Activated naive CD8-positive, alpha-beta T cell treated with anti-CD3 and anti-CD28 coated beads for 36 hours (primary cell): ENCODE measurements at places on chromosomes 6 and 20. TPM values are rescaled to one million over a fixed set of nuclear protein-coding genes. Genes with fewer than 3 reads are reported as not detected.
A peak's percentile ranks its signal among the peaks of the same experiment; 100 is the strongest.

BMP6 gene
- total RNA-seq: not detected

PGC gene
- not detected for total RNA-seq

LINC00237 gene
- total RNA-seq: not detected

PDYN gene
- not detected for total RNA-seq

SOX18 gene
- not detected for total RNA-seq

RGS17 gene
- not detected for total RNA-seq

PET117 gene
- 21.4 TPM for total RNA-seq

GRCh38 chr20:39825950-39826349 lies 863.1 kb downstream of the MAFB start:
- no peak for DNase-seq
- H3K4me1 ChIP-seq: peaks cover 2% of the 10 kb centered on the region
- H3K27ac ChIP-seq: no peak overlapping the region
- H3K4me3 ChIP-seq: no peak overlapping the region
- H3K27me3 ChIP-seq: peaks cover 15% of the 10 kb centered on the region

GRCh38 chr6:139708337-139709199 lies 334.1 kb upstream of the CITED2 start:
- no peak overlapping the region for H3K27ac ChIP-seq
- no peaks in the 10 kb centered on the region for H3K36me3 ChIP-seq
- no peaks in the 10 kb centered on the region for H3K27me3 ChIP-seq
- H3K4me3 ChIP-seq: no peak overlapping the region

GRCh38 chr20:5155404-5155803 lies 28.6 kb downstream of the CDS2 start:
- H3K27ac ChIP-seq: no peak overlapping the region
- no peak for DNase-seq
- peaks cover 4% of the 10 kb centered on the region for H3K36me3 ChIP-seq
- no peaks in the 10 kb centered on the region for H3K27me3 ChIP-seq

GRCh38 chr6:107656401-107656800 lies 166.5 kb downstream of the SOBP start:
- H3K4me1 ChIP-seq: peaks cover 39% of the 10 kb centered on the region
- no peak overlapping the region for H3K4me3 ChIP-seq
- H3K27me3 ChIP-seq: no peaks in the 10 kb centered on the region

DNA sequence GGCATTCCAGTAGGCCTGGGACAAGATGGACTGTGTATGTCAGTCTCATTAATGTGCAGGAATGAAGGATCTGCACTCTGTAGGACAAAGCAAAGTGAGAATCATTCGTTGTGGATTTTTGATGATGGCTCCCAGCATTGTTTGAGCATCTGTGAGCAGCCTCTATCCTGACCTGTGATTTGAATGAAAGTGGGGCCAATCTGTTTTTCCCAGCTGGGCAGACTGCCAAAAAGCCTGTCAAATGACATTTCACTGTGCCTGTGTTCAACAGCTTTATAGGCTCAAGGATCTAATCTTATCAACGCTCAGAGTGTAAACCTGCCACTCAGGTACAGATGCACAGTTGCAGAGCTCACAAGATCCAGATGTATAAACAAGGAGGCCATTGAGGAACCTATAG lies 86.7 kb upstream of the SYNDIG1 start:
- no peak for DNase-seq
- no peaks in the 10 kb centered on the region for H3K36me3 ChIP-seq
- H3K4me1 ChIP-seq: peaks cover 7% of the 10 kb centered on the region
- H3K27ac ChIP-seq: no peak overlapping the region

- DNase-seq: no peak
- H3K4me3 ChIP-seq: no peak overlapping the region
- no peaks in the 10 kb centered on the region for H3K36me3 ChIP-seq
Measured at GRCh38 chr6:132907914-132908313, 93.5 kb downstream of the RPS12 start.

GRCh38 chr20:31637660-31638059 lies at the start of gene COX4I2:
COX4I2 (plus strand) TSS chr20:31637912; CDS start chr20:31639018, 1,106 bp downstream.
- H3K27ac ChIP-seq: no peak within 1 kb of the TSS
- no peaks in the 10 kb centered on the region for H3K36me3 ChIP-seq
- no peak for DNase-seq
- H3K27me3 ChIP-seq: peaks cover 18% of the 10 kb centered on the region
- no peak within 1 kb of the TSS for H3K4me3 ChIP-seq

DNA sequence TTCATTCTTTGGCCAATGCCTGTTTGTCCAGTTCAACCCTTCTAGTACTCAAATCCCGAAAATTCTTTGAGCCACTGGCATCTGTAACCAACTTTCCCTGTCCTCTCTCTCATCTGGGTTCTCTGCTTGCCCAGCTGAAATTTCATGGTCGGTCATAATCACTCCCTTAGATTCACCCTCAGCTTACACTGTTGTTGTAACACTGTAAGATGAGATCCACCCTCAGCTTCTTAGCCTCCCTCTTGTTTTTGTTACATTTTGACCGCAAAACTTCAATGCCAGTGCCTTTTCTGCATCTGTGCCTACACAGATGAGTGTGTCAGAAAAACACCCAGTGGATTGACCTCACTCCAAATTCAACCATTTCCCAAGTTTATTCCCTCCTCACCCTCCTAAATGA lies 291.1 kb upstream of the AGPAT4 start:
- H3K4me1 ChIP-seq: no peaks in the 10 kb centered on the region
- no peaks in the 10 kb centered on the region for H3K36me3 ChIP-seq
- H3K4me3 ChIP-seq: no peak overlapping the region
- H3K27me3 ChIP-seq: no peaks in the 10 kb centered on the region
- DNase-seq: no peak
- no peak overlapping the region for H3K27ac ChIP-seq

DNA sequence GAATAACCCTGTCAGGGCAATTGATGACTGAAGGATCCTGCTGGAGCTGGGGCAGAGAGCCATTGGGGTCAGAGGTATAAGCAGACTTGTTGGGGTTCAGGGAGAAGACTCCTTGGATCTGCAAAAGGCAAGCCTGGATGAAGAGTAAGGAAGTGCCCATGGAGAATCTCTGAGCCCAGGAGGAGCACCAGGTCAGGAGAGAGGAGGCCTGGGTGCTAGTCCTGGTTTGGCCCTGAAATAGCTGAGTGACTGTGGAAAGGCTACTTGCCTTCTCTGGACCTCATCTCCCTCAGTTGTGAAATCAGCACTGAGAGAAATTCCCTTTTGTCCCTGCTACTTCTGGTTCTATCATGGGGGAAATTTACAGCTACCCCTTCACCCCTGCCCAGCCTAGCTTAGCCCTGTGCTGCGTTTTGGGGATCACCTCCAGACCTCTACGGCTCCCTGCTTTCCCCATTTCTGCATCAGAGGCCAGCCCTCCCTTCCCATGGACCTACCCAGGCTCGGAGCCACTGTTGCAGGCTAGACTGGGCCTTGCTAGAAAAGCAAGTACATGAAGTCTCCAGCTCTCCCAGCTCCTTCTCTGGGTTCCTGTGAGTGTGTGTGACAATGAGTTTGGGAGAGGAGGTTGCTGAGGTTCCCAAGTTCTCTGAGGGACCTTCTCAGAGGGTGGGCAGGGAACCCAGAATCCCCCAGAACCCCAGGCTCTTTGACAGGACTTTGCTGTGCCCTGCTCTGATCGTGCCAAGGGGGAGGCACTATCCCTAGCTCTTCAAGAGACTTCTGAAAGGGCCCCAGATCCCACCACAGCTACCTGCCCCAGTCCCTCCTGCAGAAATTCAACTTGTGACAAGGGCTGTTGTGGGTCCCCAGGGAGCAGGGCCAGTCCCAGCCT lies 2.3 kb upstream of the NCR2 start:
- H3K27me3 ChIP-seq: no peaks in the 10 kb centered on the region
- H3K4me1 ChIP-seq: peaks cover 44% of the 10 kb centered on the region
- no peak for DNase-seq
- peak overlapping the region; percentile 90 for H3K27ac ChIP-seq
- H3K36me3 ChIP-seq: no peaks in the 10 kb centered on the region

GRCh38 chr20:47235853-47236638 lies 120.5 kb downstream of the ZMYND8 start:
- no peaks in the 10 kb centered on the region for H3K4me1 ChIP-seq
- H3K27ac ChIP-seq: no peak overlapping the region
- peaks cover 25% of the 10 kb centered on the region for H3K36me3 ChIP-seq
- no peak overlapping the region for H3K4me3 ChIP-seq
- DNase-seq: no peak

DNA sequence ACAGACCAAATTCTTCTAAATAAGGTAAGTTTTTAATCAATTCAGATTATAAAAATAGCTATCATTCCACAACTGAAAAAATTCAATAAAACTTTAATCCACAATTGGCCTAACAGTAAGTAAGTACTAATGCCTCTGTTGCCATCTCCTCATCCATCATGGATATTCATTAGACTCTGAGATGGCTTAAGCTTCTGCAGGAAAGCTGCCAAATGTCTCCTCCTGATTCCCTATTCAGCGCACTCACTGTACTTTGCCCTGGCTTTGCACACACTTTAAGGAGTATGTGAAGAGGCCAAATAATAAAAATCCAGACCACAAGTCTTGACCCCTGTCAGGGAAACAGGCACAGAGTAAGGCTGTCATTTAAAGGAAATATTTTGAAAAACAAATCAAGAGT lies 23.6 kb downstream of the PGM3 start:
- H3K27me3 ChIP-seq: no peaks in the 10 kb centered on the region
- no peak overlapping the region for H3K27ac ChIP-seq
- DNase-seq: no peak
- no peak overlapping the region for H3K4me3 ChIP-seq

- H3K27me3 ChIP-seq: no peaks in the 10 kb centered on the region
- no peak overlapping the region for H3K27ac ChIP-seq
- no peak for DNase-seq
- peaks cover 4% of the 10 kb centered on the region for H3K36me3 ChIP-seq
Measured at GRCh38 chr6:38177882-38178583, 358.5 kb downstream of the ZFAND3 start.

DNA sequence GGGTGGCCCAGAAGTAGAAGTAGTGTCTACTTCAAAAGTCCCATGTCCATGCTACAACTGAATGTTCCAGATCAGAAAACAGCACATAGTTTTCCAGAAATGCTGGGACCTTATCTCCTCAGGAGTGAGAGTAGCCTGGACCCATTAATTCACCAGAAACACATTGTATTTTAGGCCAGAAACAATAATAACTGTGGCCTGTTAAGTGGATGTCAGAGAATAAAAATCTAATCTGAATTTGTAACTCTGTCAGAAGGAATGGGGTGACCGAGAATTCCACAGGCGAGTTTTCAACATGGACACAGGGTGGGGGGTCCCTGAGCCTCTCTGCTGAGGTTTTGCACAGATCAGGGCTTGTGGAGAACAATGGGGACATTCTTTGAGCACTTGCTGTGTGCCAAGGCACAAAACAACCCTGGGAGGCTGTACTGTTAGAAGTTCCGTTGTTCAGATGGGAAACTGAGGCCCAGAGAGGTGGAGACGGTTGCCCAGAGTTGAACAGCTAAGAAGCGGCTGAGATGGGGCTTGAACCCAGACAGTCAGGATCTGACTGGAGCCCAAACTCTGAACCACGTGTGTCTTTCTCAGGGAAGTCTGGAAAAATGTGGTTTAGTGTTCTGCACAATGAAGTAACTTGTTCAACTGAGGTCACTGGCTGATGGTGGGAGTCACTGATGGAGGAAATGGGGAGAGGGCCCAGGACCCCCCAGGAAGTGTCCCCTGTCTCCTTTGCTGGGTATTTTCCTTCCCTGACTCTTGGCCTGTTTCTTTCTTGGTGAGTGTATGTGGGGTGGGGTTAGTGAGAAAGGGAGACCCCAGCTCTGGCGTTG lies 44.2 kb downstream of the SNAI1 start:
- H3K36me3 ChIP-seq: no peaks in the 10 kb centered on the region
- no peak for DNase-seq
- no peaks in the 10 kb centered on the region for H3K27me3 ChIP-seq
- no peaks in the 10 kb centered on the region for H3K4me1 ChIP-seq
- H3K4me3 ChIP-seq: no peak overlapping the region

GRCh38 chr20:50038574-50038991 lies 55.8 kb downstream of the SNAI1 start:
- H3K4me3 ChIP-seq: no peak overlapping the region
- no peaks in the 10 kb centered on the region for H3K36me3 ChIP-seq
- H3K27ac ChIP-seq: no peak overlapping the region
- H3K4me1 ChIP-seq: peaks cover 3% of the 10 kb centered on the region
- H3K27me3 ChIP-seq: no peaks in the 10 kb centered on the region

GRCh38 chr6:42978487-42978838 lies 518 bp downstream of the PEX6 start:
- peak overlapping the region; percentile 87 for H3K27ac ChIP-seq
- no peak for DNase-seq
- H3K4me1 ChIP-seq: peaks cover 46% of the 10 kb centered on the region
- no peaks in the 10 kb centered on the region for H3K27me3 ChIP-seq
- peaks cover 35% of the 10 kb centered on the region for H3K36me3 ChIP-seq

DNA sequence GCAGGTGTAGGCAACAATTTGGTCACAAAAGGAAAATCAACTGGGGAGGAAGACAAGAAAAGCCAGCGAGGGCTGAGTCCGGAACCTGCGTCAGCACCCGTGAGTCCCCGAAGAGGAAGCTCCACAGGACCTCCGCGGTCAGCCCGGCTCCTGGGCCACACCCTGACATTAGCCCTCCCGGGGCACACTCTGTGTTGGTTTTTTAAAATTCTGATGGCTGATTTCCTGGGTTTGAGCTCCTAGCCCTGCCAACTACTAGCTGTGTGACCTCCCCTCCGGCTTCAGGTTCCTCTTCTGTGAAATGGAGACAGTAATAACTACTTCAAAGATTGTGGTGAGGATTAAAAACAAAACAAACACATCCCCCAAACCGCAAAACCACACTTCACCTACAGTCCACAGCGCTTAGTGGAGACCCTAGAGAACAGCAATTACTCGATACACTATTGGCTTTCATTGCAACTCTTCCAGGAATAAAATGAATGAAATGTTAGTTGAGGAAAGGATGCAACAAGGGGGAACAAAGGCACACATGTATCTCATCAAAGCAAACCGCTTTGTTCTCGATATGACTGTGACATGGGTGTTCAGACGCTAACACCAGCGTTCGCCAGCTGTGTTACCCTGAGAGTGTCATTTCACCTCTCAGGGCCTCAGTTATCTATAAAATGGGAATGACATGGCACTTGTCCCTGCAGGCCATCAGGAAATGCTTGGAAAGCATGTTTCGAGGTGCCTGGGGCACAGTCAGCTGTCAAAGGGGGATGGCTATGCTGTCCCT lies 985 bp downstream of the ZBP1 start:
- peaks cover 5% of the 10 kb centered on the region for H3K36me3 ChIP-seq
- peak; percentile 78 for DNase-seq
- peaks cover 54% of the 10 kb centered on the region for H3K4me1 ChIP-seq
- peak overlapping the region; percentile 93 for H3K27ac ChIP-seq
- no peaks in the 10 kb centered on the region for H3K27me3 ChIP-seq
- H3K4me3 ChIP-seq: peak overlapping the region; percentile 70

GRCh38 chr6:85058806-85059205 lies 294.4 kb upstream of the TBX18 start:
- H3K27ac ChIP-seq: no peak overlapping the region
- DNase-seq: no peak
- no peak overlapping the region for H3K4me3 ChIP-seq
- H3K36me3 ChIP-seq: no peaks in the 10 kb centered on the region
- peaks cover 9% of the 10 kb centered on the region for H3K27me3 ChIP-seq
- H3K4me1 ChIP-seq: no peaks in the 10 kb centered on the region

- H3K27ac ChIP-seq: no peak overlapping the region
- H3K4me3 ChIP-seq: no peak overlapping the region
- no peak for DNase-seq
- H3K36me3 ChIP-seq: no peaks in the 10 kb centered on the region
Measured at GRCh38 chr6:87944541-87944954, 103.1 kb upstream of the SPACA1 start.

- no peaks in the 10 kb centered on the region for H3K36me3 ChIP-seq
- H3K4me3 ChIP-seq: no peak overlapping the region
- no peak for DNase-seq
- H3K27ac ChIP-seq: no peak overlapping the region
- no peaks in the 10 kb centered on the region for H3K4me1 ChIP-seq
Measured at GRCh38 chr20:7879883-7880282, 60.4 kb downstream of the HAO1 start.

- H3K4me1 ChIP-seq: peaks cover 54% of the 10 kb centered on the region
- H3K27me3 ChIP-seq: no peaks in the 10 kb centered on the region
- H3K4me3 ChIP-seq: no peak overlapping the region
- no peak overlapping the region for H3K27ac ChIP-seq
- no peak for DNase-seq
Measured at GRCh38 chr6:79072640-79073181, 5.3 kb downstream of the PHIP start.
